ENCODE measurements at places on chromosomes 1 and 21. TPM values are rescaled to one million over a fixed set of nuclear protein-coding genes. Genes with fewer than 3 reads are reported as not detected.

DNA sequence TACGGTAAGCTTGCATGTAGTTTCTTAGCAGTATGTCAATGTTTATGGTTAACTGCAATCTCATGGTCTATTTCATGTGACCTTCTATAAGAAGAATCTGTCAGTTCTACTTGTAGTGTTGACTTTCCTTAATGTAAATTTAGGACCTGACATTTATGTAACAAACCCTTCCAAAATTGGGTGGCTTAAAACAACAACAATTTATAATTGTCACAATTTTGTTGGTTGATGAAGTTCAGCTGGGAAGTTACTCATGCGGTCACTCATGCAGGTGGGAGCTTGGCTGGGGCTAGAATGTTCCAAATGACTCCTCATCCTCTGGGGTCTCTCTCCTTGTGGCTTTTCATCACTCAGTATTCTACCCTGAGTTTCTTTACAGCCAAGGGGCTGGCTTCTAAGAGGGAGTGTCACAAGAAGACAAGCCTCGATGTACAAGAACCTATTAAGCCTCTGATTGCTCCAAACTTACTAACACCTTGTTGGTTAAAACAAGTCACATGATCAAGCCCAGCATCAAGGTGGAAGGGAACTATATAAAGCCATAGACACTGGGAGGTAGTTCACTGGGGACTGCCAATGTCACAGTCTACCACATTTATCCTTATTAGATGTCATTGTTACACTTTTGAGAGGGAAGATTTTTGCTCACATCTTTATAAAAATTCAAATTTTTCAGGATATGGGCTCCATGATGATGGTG, 23.9 kb downstream of the CCN1 start:
- no peak for DNase-seq

DNA sequence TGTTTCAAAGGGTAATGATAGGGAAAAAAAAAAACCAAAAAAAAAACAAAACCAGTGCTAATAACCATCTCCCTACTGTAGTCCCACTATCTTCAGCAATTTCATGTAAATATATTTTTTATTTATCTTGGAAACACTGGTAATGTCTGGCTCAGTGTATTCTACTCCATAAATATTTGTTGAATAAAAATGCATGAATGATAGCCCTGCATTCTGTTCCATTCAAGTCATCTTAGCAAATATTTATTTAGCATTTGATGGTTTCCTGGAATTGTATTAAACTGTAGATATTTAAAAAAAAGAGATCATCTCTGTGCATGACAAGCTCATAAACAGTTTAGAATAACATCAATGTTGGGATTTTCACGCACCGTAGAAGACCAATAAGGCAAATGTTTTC, 24.2 kb downstream of the IL23R start:
- no peak for DNase-seq

- DNase-seq, result no peak
Observed at GRCh38 chr1:85462931-85463649, 1.9 kb downstream of the DDAH1 start.

KDF1 gene
- total RNA-seq, result not detected

GRCh38 chr1:111904478-111905218, 84.8 kb downstream of the KCND3 start:
- DNase-seq, result no peak

DNA sequence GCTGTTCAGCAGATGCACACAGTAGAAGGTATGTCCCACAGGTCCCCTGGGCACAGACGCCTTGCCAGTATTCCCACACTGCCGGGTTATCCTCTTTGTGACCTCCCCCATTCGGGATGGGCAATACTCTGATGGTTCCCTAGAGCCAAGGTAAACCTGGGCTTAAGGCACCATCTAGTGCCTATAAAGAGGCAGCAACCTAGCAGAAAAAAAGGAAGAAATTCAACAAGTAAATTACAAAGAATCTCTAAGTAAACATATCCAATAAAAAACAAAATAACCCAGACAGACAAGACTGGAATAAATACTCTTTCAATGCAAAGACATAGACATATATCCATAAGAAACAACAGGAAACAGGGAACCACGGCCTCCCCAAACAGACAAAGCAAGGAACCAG, 39.4 kb downstream of the HSF2BP start:
- peak; percentile 44 for DNase-seq
